ENCODE measurements at places on chromosomes 16 and 17.

DNA sequence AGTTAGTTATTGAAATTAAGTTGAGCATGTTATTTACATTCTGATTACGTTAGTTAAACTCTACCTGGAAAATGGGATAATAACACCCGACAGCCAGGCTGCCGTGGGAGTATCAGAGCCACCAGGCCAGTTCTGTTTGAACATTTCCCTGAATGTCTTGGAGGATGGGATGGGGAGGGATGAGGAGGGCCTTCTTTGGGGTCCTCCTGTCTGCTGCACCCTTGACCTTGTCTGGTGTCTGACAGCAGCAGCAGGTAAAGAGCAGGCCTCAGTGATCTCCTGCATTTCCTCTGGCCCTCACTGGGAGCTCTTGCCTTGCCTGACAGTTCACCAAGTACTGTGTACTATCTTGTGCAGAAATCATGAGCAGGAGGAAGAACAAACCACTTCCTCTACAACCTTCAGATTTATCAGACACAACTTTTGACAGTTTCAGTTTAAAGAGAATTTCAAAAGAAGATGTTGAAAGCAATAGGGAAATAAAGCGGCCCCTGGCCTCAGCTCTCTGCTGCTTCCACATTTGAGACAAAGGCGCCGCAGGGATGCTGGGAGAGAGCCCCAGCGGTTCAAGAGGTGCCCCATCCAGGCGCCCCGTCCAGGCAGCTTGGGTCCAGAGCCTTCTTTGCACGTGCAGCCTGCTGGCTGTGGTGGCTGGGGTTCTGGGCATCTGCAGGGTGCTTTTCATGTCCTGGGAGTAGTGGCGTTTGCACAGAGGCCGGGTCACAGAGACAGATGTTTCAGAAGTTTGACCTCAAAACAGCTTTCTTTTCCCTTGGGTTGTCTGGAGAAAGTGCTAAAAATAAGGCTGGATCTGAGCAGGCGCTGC, 25.3 kb downstream of the CMIP start:
- DNase-seq: no peak

DNA sequence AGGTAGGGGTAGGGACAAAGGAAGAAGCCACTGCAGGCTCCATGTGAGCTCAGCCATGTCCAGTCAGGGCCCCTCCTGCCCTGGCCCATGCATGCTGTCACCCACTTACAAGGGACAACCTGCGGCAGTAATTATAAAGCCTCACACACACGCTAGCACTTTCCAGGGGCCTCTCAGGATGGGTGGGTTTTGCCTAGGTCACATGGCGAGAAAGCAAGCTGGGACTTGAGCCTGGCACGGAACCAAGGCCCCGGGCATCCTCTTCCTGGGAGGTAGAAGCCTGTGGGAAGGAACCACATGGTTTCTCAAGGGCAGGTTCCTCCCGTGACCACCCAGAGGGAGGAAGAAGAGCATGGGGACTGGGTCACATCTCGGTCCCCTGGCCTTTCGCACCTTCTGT, 7.0 kb downstream of the ZNF319 start:
- DNase-seq: no peak

GRCh38 chr16:81830845-81831540, 51.9 kb downstream of the PLCG2 start:
- no peak for DNase-seq

- no peak for DNase-seq
Observed at GRCh38 chr16:35149550-35149949, 1690.1 kb downstream of the TP53TG3F start.

- DNase-seq: no peak
Observed at GRCh38 chr17:72185564-72185963, 64.7 kb downstream of the SOX9 start.

DNA sequence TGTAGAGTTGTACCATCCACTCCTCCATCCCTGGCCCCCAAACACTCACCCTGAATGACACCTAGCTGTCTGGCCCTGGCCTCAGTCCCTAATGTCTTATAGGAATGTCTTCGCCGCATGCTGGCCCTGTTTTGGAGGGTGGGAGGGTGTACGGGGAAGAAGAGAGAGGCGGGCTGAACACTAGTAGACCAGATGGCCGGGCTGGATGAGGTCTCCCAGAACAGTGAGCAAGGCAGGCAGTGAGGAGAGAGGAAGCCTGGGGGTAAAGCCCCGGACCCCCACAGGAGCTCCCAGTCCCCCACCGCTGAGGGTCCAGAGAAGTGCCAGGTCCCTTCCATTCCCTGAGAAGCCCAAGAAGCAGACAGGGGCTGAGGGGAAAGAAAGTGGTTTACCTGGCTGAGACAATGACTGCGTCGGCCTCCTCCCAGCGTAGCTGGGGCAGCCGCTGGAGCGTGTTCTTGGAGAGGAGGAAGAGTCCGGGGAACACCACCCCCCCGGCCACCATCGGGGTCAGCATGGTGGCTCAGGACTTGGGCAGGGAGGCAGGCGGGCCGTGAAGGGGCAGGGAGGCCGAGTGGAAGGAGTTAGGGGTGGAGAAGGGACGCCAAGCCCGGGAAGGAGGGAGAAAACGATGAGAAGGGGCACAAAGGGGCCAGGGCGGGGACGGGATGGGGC, 923 bp downstream of the TLCD3B start:
- DNase-seq: no peak

DNA sequence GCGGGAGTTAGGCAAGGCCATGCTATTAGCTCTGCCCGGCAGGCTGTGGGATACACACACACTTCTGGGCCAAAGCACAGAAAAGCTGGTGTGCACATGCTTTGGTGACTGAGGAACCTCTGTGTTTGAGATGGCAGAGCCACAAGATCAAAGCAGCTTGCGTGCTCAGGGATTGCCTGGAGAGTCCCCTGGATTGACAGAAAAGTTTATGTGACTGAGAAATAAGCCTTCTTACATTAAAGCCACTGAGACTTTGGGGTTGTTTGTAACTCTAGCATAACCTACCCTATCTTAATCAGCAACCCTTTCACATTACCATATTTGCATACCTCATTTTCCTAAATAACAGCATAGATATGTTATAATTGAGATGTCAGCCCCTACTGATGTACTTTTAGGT, 69.3 kb downstream of the MYO1D start:
- DNase-seq: no peak

- DNase-seq: no peak
Observed at GRCh38 chr16:10037751-10038150, 144.5 kb downstream of the GRIN2A start.

DNA sequence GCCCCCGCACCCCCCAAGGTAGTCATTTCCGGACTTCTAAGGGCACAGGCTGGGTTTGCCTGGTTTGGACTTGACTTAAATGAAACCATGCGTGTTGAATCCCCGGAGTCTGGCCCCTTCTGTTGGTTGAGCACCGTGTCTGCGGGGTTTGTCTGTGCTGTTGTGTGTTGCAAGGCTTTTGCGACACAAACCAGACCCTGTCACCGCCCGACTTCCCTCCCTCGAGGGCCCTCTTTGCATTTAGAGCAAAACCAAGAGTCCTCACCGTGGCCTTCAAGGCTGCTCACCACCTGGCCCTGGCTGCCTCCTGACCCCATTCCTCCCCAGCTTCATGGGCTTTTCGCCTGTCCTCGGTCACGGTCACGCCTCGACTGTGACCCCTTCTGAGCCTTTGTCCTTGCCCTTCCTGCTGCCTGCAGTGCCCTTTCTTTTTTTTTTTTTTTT, 7.4 kb downstream of the CRISPLD2 start:
- no peak for DNase-seq

DNA sequence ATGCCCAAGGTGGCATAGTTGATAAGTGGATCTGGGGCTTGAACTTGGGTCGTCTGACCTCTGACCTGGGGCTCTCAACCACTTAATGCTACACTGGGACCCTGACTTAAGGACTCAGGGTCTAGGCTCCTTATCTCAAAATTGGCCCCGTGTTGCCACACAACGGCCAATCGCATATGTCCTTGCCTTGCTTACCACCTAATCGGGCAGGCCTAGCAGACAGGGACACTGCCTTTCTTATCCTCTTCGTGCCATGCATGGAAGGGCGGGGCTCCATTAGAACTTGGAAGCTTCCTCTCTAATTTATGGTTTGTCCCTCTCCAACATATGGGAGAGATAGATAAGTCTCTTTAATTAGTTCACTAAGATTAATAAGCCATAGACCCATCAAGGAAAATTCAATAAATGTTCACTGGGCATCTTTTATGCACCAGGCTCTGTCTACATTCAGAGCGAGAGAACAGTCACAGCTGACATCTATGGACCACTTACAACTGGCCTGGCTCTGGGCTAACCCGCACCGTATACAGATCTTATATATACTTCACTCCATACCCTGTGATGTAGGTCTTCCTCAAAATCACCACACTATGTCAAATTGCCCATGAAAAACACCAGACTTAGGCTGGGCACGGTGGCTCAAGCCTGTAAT, 35.1 kb downstream of the CDH1 start:
- no peak for DNase-seq

DNA sequence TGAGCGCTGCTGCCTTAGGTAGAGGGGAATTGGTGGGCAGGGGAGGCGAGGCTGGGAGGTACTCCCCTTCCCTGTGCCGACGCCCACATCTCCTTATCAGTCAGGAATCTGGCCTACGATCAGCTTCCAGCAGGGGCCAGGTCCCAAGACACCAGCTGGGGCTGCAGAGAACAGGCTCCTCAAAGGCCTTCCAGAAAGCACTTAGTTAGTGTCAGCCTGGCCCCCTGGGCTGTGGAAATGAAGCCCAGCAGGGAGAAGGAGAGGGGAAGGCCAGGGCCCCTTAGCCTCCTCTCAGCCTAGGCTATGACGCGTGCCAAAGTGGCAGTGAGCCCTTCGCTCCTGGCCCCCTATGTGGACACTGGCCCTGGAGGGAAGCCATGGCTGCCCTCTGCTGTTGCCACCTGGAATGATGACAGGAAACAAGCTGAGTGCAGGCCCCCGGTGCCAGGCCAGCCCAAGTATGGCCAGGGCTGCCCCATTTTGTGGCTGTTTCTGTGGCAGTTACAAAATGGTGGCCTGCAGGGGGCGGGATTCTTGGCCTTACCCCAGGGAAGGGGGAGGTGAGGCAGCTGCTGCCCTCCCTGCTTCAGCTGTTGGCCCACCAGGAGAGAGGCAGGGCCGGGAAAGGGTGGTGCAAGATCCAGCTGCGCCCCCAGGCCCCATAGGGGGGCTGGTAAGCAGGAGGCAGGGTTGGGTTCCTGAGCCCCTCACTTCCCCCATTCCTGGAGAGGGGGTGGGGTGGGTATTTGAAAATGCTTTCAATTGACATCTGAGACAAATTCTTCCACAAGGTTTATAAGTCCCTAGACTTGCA, 11.3 kb downstream of the TBX4 start:
- DNase-seq: peak; percentile 64

- DNase-seq: no peak
Observed at GRCh38 chr16:78249056-78249455, 149.6 kb downstream of the WWOX start.

GRCh38 chr17:74433421-74434121, 1.7 kb downstream of the GPRC5C start:
- DNase-seq: no peak
